ENCODE measurements at places on chromosomes 5 and 9. TPM values are rescaled to one million over a fixed set of nuclear protein-coding genes. Genes with fewer than 3 reads are reported as not detected.

The SLC6A18 gene
- polyA plus RNA-seq, result not detected

The LCP2 gene
- polyA plus RNA-seq, result 177 TPM

The ACOT12 gene
- not detected for polyA plus RNA-seq

The AHRR gene
- polyA plus RNA-seq, result 0.15 TPM

The LURAP1L gene
- polyA plus RNA-seq, result not detected

DNA sequence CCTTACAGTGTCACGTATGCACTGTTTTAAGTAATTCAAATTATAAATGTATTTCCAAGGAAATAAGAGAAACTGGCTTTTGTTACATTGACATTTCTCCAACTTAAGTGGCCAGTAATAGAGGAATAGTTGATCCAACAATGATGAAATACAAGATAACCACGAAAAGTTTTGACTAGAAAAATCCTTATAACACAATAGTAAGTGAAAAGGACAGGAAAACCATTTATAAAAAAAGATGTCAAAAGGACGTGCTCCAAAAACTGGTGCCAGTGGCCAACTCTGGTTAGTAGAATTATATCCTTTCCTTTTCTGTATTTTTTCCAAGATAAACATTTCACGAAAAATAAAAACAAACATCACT is 210.9 kb downstream of the GAPVD1 start:
- no peak overlapping the region for H3K4me3 ChIP-seq
- no peak overlapping the region for H3K27ac ChIP-seq
- no peaks in the 10 kb centered on the region for H3K4me1 ChIP-seq

DNA sequence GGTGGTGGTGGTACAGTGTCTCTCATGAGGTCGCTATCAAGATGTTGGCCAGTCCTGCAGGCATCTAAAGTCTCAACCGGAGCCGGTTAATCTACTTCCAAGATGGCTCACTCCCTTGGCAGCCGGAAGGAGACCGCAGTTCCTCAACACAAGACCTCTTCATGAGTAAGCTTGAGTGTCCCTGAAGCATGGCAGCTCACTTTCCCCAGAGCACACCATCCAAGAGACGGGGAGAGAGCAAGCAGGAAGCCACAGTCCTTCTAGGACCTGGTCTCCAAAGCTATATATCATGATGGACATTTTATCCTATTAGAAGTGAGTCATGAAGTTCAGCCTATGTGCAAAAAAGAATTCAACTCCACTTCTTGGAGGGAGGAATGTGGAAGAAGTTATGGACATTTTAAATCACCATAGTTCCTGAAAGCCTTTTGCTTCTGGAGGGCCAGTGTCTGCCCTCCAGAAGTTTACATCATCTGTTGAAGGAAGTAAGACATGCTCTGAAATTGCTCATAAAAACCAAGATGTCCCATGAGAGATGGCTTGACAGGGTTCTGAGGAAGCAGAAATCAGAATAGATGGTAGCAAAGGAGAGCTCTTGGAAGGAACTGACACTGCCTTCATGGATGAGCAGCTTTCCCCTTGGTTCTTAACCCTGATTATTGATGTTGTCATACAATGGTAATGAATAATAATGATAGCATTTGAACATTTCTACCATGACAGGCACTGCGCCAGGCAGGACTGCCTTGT is 21.3 kb downstream of the GALNT10 start:
- no peak overlapping the region for H3K4me3 ChIP-seq
- no peak overlapping the region for H3K27ac ChIP-seq
- no peaks in the 10 kb centered on the region for H3K27me3 ChIP-seq
- H3K36me3 ChIP-seq, result no peaks in the 10 kb centered on the region
- no peak for DNase-seq
- H3K4me1 ChIP-seq, result peaks cover 10% of the 10 kb centered on the region

- DNase-seq, result no peak
- H3K27ac ChIP-seq, result no peak overlapping the region
- H3K36me3 ChIP-seq, result no peaks in the 10 kb centered on the region
Observed at GRCh38 chr5:1880377-1881025, 2.2 kb downstream of the IRX4 start.

DNA sequence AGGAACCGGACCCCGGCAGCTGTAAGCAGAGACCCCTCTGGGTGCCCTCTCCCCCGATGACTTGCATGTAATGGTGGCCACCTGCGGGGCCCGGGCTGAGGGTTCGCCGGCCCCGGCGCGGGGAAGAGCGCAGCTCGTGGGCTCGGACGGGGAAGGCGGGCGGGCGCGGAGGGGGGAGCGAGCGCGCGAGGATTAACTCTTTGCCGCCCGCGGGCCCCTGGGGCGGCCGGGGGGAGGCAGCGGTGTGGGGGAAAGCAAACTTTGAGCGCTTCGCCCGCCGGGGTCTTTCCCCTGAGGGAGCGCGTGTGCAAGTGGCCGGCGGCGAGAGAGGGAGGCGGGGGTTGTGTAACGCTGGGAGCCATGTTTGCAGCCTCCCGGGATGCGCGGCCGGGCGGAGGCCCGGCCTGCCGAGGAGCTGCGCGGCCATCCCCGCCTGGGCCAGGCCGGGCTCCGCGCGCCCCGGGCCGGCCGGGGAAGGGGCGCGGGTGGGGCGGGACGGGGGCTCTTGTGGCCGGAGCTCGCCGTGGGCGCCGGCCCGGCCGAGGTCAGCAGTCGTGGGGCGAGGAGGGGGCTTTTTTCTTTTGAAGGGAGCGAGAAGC is 547 bp downstream of the ANP32B start:
- H3K27ac ChIP-seq, result peak overlapping the region; percentile 87
- peak overlapping the region; percentile 95 for H3K4me3 ChIP-seq
- no peaks in the 10 kb centered on the region for H3K36me3 ChIP-seq
- H3K4me1 ChIP-seq, result peaks cover 43% of the 10 kb centered on the region

GRCh38 chr9:18463991-18464390 is 10.0 kb upstream of the ADAMTSL1 start:
- H3K27ac ChIP-seq, result no peak overlapping the region
- DNase-seq, result no peak
- H3K27me3 ChIP-seq, result no peaks in the 10 kb centered on the region
- H3K36me3 ChIP-seq, result no peaks in the 10 kb centered on the region
- H3K4me1 ChIP-seq, result no peaks in the 10 kb centered on the region

GRCh38 chr5:3595006-3595961 is at the start of gene IRX1:
Gene IRX1 (plus strand): TSS chr5:3595832. CDS start chr5:3596106, 274 bp downstream.
- peaks cover 90% of the 10 kb centered on the region for H3K27me3 ChIP-seq
- DNase-seq, result no peak
- H3K4me3 ChIP-seq, result no peak within 1 kb of the TSS

DNA sequence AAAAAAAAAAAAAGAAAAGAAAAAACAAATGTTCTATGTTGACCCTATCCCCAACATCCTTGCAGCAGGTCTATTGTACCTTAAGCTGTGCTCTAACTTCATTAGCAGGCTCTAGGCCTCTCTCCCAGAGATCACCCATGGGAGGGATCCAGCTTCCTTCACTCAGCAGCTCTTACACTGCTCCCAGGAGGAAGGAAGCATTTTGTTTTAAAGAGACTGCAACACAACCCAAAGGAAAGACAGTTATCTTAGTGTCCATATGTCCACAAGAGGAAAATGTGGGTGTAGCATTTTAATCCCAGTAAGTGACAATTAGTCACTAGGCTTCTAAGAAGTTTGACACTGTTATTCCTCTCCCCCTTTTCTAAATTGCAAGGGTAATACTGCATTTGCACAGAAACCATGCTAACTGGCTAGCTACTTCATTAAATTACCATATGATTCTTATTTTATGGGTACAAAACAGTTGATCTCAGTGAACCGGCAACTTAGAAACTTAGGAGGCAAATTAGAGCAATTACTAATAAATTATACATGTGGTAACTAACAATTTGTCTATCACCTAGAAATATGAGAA is 58.8 kb downstream of the MARCHF3 start:
- H3K4me1 ChIP-seq, result peaks cover 25% of the 10 kb centered on the region
- H3K36me3 ChIP-seq, result no peaks in the 10 kb centered on the region
- H3K27me3 ChIP-seq, result no peaks in the 10 kb centered on the region
- H3K27ac ChIP-seq, result no peak overlapping the region

GRCh38 chr5:79966448-79966847 is 24.6 kb downstream of the MTX3 start:
- DNase-seq, result no peak
- H3K27ac ChIP-seq, result no peak overlapping the region
- no peaks in the 10 kb centered on the region for H3K36me3 ChIP-seq
- peaks cover 22% of the 10 kb centered on the region for H3K27me3 ChIP-seq
- peaks cover 4% of the 10 kb centered on the region for H3K4me1 ChIP-seq

DNA sequence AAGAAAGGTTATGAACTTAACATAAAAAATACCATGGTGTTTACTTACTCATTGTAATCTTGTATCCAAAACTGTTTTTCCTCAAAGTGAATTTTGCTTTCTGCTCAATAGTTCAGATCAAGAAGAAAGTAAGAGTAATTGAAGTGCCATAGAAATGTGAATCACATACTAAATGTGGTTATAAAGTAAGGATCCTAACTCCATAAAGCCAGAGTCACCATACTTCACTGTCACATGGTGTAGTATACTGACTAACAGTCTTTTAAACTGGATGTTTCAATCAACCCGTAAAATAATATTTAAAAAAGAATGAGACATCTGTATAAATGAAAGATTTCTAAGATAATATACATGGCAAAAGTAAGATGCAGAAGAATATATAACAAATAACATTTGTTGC is 72.1 kb downstream of the NIPBL start:
- no peak overlapping the region for H3K27ac ChIP-seq
- no peaks in the 10 kb centered on the region for H3K36me3 ChIP-seq
- H3K27me3 ChIP-seq, result no peaks in the 10 kb centered on the region
- no peak overlapping the region for H3K4me3 ChIP-seq
- DNase-seq, result no peak

DNA sequence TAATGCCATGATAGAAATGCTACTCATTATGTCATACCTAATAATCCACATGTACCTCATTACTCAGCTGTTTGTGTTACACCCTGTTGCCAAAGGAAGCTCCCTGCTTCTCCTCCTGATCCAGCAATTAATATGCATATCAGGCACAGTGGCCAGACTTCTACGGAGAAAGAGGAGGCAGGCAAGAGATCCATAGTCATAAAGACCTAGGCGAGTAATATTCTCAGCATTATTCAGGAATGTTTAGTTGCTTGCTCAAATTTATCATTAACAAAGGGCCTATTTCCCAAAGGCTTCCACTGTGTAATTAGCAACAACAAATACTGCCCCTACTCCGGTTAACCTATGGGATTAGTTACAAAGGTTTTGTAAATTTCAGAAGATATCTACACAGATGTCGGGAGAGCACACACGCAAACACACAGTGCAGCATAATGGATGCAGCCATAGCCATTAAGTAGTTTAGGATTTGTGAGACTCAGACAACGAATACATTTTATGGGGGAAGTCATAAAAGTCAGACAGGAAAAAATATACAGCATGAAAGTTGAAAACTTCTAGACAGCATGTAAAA is 192.6 kb downstream of the EFNA5 start:
- no peak overlapping the region for H3K4me3 ChIP-seq
- H3K27me3 ChIP-seq, result no peaks in the 10 kb centered on the region
- H3K36me3 ChIP-seq, result no peaks in the 10 kb centered on the region
- H3K27ac ChIP-seq, result no peak overlapping the region

GRCh38 chr5:72691751-72692150 is 124.7 kb upstream of the TNPO1 start:
- no peaks in the 10 kb centered on the region for H3K4me1 ChIP-seq
- no peak overlapping the region for H3K4me3 ChIP-seq
- no peaks in the 10 kb centered on the region for H3K36me3 ChIP-seq
- H3K27me3 ChIP-seq, result peaks cover 9% of the 10 kb centered on the region
- DNase-seq, result no peak
- no peak overlapping the region for H3K27ac ChIP-seq

DNA sequence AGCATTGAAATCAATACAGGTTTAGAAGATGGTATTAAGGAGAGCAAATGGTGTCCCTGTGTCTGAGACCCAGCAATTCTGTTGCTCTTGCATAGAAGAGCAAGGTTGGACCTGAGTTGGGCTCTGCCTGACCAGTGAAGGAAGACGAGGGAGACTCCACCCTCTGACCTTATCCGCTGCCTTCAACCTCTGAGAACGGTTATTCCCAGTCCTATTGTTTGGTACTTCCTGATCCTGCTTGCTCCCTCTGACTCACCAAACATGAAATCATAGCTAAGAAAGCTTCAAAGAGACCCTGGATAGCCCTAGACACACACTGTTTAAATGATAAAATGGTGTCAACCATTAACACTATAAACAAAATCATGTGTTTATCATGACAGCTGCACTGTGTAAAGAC is 218.5 kb downstream of the PLK2 start:
- peaks cover 24% of the 10 kb centered on the region for H3K4me1 ChIP-seq
- no peaks in the 10 kb centered on the region for H3K36me3 ChIP-seq
- H3K4me3 ChIP-seq, result no peak overlapping the region
- no peaks in the 10 kb centered on the region for H3K27me3 ChIP-seq

DNA sequence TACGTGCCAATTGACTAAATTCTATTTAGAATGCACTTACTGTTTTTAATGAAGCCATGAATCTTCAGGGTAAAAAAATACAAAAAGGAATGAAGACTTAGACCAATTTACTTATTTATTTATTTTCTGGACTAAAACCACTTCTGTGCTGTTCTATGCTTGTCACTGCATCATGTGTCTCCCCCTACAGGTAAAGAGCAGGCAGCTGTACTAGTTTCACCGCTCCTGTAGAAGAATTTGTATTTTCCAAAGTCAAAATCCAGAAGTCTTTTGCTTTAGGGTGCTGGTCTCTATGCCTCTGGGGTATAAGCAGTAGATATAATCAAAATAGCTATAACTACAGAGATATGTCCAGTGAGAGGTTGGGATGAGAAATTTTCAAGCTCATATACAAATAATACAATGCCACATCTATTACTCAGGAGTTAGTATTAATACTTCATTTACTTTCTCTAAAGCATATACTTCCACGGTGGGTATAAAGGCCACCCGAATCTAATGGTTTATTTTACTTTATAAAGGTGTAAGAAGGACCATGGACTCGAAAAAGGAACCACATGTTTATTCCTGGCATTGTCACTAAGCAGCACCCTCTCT is 591.5 kb downstream of the RAB3C start:
- no peaks in the 10 kb centered on the region for H3K36me3 ChIP-seq
- H3K27ac ChIP-seq, result no peak overlapping the region
- H3K4me3 ChIP-seq, result no peak overlapping the region
- H3K27me3 ChIP-seq, result no peaks in the 10 kb centered on the region
- H3K4me1 ChIP-seq, result peaks cover 8% of the 10 kb centered on the region
- no peak for DNase-seq

DNA sequence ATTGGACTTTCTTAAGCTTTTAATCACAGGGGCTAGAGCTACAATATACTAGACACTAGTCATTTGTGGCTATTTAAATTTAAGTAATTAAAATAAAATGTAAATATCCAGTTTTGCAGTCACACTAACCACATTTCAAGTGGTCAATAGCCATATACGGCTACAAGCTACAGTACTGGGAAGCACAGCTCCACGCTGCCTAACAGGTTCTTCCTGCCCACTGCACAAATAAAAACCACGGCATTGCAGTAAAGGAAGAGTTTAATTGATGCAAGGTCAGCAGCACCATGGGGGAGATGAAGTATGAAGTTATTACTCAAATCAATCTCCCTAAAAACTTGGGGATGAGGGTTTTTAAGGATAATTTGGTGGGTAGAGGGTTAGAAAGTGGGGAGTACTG is 134.1 kb downstream of the LURAP1L start:
- no peak overlapping the region for H3K27ac ChIP-seq
- H3K36me3 ChIP-seq, result no peaks in the 10 kb centered on the region

- H3K36me3 ChIP-seq, result no peaks in the 10 kb centered on the region
- no peak for DNase-seq
- H3K4me1 ChIP-seq, result no peaks in the 10 kb centered on the region
Observed at GRCh38 chr5:126640866-126641265, 40.1 kb downstream of the PHAX start.
